ENCODE measurements at places on chromosomes 2 and 18.

- DNase-seq = no peak
Observed at GRCh38 chr2:212454149-212454548, 84.5 kb downstream of the ERBB4 start.

GRCh38 chr18:2513616-2514015 lies 57.7 kb downstream of the METTL4 start:
- DNase-seq = no peak

DNA sequence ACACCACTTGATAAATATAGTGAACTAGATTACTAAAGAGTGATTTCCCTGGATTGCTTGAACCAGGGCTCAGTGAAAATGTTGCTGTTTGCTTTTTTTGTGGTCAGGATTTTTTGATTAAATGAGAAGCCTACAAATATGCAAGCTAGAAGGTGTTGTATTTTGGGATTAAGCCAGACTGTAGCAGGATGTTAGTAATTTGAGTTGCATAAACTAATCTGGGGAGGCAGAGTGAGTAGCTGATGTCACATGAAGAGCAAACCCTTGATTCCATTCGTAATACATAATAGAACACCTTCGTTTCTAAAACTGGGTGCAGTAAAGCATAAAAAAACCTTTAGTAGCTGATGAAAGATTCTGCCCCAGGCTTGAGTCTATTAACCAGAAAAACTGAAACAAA lies 32.0 kb downstream of the NEDD4L start:
- DNase-seq = no peak

- no peak for DNase-seq
Observed at GRCh38 chr2:233422050-233422639, 67.9 kb downstream of the DGKD start.

- DNase-seq = no peak
Observed at GRCh38 chr2:83578405-83578804, 880.7 kb downstream of the SUCLG1 start.

DNA sequence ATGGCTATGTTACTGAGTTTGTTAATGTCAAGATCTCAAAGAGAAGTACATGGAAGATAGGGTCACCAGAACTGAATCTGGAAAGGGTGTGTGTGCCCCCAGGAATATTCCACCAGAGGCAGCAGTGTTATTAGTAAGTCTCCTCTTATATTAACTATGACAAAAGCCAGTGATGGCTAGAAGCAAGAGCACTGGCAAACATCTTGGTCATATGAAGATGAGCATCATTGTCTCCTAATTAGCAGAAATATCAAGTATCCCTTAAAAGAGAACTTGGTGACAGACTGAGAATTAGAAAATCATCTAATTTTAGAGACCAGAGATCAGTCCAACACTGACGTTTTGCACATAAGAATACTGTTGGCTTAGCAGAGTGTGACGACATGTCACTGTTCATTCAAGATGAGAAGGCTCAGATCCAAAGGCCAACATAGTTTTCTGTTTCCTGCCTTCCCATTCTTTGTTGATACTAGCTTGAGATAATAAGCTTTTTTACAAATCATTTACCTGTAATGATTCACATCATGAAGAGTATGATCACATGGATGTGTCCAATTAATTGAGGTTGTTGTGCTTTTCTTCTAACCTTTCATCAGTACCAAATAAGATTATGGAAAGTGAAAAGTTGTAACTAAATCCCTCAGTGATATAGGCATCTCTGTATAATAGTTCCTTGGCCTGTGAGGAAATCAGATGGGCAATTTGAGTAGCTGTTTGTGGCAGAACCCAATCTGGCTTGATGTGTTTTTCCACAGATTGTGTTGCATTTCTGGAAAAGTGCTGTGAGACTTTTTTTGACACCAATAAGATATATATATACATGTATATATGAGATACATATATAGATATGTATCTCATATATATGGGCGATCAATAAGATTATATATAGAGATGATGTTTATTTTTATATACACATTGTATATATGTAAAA lies 44.5 kb downstream of the MAPRE2 start:
- DNase-seq = no peak

DNA sequence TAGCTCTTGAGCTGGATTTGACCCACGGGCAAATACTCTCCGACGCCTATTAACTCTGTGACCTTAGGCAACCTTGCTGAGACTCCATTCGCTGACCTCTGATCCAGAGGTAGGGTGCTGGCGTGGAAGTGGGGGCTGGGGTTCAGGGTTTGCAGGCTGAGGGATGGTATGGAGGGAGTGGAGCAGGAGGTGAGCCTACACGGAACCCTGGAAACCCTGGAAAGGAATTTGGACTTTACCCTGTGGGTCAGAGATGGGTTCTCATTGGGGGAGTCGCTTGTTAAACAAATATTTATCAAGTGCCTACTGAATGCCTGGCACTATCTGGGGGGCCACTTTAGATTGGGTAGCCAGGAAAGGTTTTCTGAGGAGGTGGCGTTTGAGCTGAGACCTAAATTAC lies 58.2 kb upstream of the FZD7 start:
- no peak for DNase-seq

DNA sequence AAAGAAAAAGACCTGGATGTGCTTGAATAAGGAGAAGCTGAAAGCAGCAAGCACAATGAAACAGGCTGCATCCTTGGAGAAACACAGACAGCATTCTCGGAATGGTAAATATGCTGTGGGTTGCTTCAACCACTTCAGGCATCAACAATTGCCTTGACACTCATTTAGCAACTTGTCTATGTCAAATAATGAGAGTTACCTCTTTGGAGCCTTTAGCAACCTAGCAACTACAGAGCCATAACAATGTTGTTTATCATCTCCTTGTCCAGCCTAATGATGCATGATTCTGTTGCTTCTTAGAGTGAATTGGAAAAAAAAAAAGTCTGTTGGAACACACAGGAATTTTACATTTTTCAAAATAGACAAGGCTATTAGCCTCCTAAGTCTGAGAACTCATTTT lies 410.6 kb downstream of the PIK3C3 start:
- no peak for DNase-seq

- peak; percentile 84 for DNase-seq
Observed at GRCh38 chr2:197908990-197909776, 104.8 kb downstream of the PLCL1 start.

GRCh38 chr2:188189356-188189755 lies 102.3 kb upstream of the GULP1 start:
- DNase-seq = peak; percentile 53

GRCh38 chr2:99615247-99615771 lies 125.5 kb upstream of the REV1 start:
- DNase-seq = no peak

All from amniotic epithelial cell (primary cell).